ENCODE measurements at places on chromosomes 1 and 21.

GRCh38 chr1:241102664-241103063, 254.3 kb downstream of the RGS7 start:
- no peak for DNase-seq

DNA sequence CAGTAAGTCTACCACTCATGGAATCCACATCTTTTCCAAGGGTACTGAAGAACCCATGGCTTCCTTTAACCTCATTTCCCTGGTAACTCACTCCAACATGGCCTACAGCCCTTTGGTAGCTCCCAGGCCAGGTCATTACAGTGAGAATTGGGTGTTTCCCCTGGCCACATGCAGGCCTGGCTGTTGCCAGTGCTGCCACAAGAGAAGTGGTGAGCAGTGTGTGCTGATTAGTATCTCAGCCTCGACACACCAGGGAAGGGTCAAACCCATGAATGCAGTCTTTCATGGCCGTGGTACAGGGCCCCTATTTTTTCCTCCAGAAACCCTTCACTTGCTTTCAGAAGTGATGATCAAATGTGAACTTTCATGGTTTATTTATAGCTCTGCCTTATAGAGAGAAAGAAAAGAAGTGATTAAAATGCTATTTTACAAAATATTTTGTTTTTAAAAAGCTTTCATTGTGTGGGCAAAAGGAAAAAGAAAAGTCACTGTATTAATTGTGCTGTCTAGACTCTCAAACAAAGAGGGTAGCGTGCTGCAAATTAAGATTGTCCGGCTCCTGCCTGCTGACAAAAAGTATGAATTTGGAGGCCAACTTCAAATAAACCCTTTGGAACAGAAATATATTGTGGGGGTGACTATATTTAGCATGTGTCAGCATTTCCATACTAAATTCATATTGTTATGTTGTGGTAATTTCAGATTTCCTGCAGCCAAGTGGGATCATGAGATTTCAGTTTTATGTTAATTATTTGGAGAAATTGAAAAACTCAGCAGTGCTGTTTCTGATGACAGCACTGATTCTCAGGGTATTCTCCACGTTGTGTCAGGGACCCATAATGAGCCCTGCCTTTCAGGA, 62.0 kb upstream of the HOOK1 start:
- DNase-seq: no peak

- DNase-seq: no peak
Measured at GRCh38 chr1:6280761-6281451, 20.0 kb upstream of the GPR153 start.

DNA sequence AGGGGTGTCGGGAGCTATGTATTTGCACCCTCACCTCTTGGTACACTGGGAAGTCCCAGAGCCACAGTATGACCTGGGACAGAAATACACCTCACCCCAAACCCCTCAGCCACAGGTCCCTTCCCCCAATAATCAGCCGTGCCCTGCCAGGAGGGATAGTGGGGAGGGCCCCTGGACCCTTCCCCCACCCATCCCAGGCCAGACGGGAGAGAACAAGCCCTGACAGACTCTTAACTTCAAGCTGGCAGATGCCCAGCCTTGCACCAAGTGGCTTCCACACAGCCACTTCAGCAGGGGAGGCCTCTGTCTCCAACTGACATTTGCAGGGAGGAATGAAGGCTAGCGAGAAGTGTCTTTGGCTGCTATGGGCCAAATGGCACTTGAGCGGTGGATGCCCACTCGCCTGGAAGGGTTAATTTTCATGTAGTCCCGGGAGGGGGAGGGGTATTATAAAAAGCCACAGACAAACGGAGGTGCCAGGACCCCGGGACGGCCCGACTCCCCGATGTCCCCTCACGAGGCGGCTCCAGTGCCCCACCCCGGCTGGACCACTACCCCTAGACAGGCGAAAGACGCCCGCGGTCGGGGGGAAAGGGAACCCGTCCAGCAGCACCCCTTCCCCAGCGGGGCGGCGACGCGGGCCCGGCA, 495 bp downstream of the SYNC start:
- DNase-seq: no peak

- no peak for DNase-seq
Measured at GRCh38 chr1:230495891-230496385, 69.8 kb upstream of the PGBD5 start.

DNA sequence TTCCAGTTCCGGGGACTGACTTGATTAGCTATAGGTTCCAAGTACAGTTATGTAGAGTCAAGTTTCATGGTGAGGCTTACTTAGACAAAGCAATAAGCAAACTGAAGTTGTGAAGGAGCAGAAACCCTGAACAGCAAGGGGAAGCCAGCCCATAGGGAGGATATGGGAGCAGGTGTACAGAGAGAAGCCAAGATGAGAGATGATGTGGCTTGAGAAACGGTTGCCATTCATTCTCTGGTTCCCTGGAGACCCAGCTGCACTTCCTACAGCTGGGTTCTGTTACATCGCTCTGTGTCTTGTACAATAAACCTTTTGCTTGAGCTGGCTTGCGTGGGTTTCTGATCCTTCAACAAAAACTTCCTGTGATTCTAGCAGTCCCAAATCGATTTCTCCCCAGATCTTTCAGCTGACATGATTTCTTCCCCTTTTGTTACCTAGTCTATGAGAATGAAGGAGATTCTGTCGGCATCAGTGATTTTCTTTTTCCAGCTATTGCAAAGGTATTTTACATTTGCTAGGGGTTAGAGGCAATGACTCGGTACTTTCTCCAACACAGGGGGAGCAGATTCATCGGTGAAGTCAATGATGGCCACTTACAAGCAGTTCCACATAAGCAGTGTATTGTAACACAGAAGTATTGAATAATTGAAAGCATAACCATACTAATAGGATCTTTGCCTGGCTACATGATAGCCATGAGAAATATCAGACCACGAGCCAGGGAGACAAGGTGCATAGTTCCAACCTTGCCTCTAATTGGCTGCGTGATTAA, 67.3 kb downstream of the URB2 start:
- no peak for DNase-seq

- no peak for DNase-seq
Measured at GRCh38 chr1:26034504-26035202, 11.3 kb downstream of the SLC30A2 start.

Measured in epithelial cell of prostate (primary cell).